ENCODE measurements at places on chromosomes 12 and 14.

- no peak for DNase-seq
These were observed 1.9 kb downstream of the SPTB start for GRCh38 chr14:64877846-64878245.

- no peak for DNase-seq
These were observed 1194.7 kb downstream of the GALC start for GRCh38 chr14:86798330-86798729.

DNA sequence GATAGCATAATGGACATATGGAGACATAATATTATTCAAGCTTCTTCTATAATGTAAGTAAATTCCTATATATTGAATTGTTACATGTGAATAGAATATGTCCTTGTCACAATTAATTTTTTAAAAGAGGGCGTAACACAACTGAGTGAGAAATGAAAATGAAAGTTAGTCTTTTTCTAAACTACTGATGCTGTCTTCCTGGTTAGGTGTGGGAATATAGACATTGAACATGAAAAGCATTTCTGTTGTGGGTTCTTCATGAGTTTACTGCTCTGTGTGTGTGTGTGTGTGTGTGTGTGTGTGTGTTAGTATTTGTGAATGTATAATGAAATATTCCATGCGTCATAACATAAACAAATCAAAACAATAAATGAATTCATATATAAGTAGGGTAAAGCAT is 40.5 kb upstream of the RTL1 start:
- DNase-seq: no peak

- no peak for DNase-seq
These were observed 107.1 kb downstream of the NPAS3 start for GRCh38 chr14:33045760-33046159.

DNA sequence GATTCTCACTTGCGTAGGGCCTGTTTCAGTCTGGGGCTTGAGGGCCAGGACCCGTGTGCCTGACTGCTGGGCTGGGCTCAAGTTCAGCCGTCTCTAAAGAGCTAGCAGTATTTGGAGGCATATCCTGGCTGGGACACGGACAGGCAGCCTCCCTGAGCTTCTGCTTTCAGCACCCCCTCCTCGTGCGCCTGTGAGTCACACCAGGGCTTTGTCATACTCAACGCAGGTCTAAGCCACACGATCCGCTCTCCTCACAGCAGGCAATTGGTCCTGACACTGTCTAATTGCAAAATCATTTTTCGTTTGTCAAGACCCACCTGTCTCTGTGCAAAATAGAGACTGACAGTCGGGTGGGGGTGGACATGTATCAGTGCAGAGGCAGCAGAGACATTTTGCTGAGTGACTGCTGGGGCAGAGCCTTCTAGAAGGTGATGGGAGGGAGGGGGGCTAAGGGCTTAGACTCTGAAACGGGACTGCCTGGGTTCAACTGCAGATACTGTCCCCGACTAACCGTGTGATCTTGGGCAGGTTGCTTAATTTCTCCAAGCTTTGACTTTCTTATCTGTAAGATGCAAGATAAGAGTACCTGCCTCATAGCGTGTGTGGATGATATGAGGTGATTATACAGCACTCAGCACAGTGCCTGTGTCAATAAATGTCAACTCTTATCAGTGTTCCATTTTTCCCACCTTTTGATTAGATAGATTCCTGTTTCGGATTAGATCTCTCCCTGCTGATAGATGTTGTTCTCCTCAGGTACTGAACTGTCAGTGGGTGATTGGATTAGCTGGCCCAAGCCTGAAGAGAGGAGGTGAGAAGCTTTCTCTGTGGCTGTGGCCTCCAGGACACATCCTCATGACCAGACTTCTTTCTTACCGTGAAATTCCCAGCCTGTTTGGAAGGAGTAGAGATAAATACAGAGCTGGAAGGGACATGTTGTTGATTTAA is 53.1 kb downstream of the KCNA1 start:
- no peak for DNase-seq

DNA sequence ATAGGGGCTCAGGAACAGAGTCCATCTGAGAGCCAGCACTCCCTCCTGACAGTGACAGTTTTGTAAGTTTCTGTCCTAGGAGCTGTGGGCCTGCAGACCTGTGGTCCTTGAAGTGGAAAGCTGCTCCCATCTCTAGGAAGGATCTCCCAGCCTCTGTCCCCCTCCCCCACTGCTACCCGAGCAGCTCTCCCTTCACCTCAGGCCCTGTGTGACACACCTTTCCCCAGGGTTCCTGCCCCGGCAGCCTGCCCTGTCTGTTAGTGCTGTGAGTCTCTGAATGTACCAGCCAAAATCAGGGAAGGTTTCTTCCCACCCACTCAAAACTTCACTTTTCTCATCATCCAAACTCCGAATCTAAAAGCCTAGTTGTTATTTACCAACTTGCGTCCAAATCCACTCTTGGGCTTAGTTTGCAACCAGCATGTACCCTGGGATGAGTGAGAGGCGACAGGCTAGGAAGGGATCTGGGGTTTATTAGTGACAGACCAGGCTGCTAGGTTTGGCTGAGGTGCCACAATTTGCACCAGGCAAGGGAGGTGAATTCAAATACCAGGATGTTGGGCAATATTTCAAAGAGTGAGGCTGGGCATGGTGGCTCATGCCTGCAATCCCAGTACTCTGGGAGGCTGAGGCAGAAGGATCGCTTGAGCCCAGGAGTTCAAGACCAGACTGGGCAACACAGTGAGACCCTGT is 39.9 kb downstream of the NINJ2 start:
- DNase-seq: no peak

GRCh38 chr12:87094356-87094755 is 838.2 kb upstream of the MGAT4C start:
- DNase-seq: no peak

GRCh38 chr12:53501615-53502181 is 615 bp downstream of the TARBP2 start:
- no peak for DNase-seq

DNA sequence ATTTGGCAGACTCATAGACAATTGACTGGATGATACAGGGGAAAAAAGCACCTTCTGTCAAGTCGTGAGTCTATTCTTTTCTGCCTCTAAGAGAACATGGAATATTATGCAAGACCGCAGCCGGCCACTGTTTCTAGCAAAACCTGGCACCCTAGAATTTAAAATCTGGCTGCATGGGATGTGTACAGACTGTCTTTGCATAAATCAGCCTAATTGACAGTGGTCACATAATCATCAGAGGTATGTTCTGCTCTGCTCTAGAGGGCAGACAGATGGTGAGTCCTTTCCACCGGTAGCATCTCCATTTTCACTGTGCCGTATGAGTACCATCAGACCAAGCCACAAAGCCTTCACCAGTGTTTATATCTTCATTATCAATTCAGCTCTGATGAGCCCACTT is 80.6 kb downstream of the KCNK10 start:
- DNase-seq: no peak

DNA sequence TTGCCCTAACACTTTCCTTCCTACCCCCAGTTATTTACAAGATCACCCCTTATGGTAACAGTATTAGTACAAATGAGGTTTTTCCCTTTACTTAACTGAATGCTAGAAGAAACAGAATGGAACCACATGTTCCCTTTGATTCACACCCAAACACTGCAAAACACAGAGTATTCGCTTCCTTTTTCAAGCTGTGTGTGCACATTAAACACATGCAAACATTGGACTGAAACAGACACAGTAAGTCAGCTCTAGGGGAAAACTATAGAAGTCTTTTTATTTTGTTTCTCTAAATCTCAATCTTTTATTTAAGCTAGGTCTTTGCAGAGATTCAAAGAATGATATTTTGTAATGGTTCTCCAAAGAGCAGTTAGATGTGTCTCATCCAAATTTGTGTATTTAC is 728.5 kb downstream of the DIO2 start:
- no peak for DNase-seq

GRCh38 chr14:69612783-69613130 is 1.4 kb downstream of the SUSD6 start:
- no peak for DNase-seq

DNA sequence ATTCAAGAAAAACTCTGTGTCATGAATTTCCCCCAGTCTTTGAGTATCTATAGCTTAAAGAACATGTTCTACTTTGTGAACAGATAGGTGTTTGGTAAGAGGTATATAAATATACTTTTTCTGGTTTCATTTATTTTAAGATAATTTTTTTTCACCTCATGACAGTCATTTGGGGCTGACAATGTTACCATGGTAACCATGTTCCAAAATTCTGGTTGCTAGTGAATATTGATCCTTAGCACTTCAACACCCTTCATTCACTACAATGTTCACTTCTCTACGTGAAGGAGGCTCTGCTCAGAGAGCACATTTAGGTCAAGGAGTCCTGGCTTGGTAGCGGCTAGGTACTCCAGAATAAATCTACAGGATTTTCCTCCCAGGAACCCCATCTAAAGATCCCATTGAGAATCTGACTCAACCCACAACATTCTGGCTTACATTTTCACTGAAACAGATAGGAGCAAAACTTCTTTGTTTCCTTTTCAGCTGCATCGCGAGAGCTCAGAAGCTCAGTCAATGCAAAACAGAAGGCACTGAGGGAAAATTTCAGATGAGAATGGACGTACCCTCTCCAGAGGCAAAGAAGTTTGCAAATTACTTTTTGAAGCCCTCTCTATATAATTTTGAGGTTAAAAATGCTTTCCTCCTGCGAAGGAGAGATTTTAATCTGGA is 93.6 kb downstream of the ARF6 start:
- DNase-seq: no peak

DNA sequence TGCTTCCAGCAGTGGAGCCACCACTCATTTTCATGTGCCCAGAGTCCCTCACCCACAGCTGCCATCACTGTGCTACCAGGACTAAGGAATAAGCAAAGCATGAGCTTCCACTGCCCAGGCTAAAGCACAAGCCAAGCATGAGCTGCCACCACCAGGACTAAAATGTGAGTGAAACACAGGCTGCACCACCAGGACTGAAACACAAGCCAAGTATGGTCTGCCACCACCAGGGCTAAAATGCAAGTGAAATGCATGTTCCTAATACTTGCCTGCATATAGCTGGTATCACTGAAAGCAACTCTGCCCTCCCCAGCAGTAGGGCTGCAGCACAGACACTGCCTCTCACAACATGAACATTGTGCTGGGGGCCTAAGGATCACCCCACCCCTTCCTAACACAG is 30.0 kb downstream of the CEP83 start:
- no peak for DNase-seq

DNA sequence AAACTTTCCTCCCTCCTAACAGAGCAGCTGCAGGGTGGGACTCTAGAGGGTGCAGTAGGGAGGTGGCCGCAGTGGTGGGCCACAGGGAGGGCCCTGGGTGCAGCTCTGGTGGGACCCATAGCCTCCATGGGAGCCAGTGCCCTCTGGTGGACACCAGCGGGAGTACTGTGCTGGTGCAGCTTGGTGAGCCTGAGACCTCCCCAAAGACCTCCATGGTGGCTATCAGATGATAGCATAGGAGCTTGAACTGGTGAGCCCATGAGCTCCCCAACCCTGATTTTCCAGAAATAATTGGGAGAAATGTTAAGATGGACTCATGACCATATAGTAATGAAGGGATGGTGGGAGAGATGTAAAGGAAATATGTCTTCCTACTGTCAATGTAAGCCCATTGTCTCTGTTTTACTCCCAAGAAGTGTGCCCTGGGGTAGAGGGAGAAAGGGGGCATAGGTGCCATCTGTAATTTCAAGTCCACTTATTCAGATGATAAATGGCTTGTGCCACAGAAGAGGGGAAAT is 98.7 kb downstream of the GAS2L3 start:
- no peak for DNase-seq

GRCh38 chr14:33679461-33680225 is 271.2 kb downstream of the EGLN3 start:
- no peak for DNase-seq

- DNase-seq: no peak
These were observed 104.3 kb downstream of the FIGNL2 start for GRCh38 chr12:51744235-51744634.

GRCh38 chr12:92155733-92156132 is 10.1 kb upstream of the BTG1 start:
- no peak for DNase-seq

GRCh38 chr12:53093777-53094393 is 3.6 kb upstream of the IGFBP6 start:
- no peak for DNase-seq

DNA sequence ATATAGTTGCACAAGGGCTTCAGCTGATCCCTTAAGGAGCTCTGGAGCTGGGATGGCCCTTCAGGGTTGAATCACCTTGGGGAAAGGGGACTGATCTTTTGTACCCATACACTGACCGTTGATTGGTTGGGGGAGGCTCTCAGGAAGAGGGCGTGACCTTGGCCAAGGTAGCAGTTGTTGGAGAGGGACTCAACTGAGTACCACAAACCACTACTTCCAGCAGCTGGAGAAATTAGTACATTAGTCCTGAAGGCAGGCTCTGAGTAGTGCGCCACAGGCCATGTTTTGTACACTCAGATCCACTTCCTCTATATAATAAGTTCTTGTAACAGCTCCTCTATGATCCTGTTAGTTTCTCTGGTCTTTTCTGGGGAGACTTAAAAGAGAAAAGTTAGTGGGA is 317.6 kb downstream of the CCDC91 start:
- no peak for DNase-seq

DNA sequence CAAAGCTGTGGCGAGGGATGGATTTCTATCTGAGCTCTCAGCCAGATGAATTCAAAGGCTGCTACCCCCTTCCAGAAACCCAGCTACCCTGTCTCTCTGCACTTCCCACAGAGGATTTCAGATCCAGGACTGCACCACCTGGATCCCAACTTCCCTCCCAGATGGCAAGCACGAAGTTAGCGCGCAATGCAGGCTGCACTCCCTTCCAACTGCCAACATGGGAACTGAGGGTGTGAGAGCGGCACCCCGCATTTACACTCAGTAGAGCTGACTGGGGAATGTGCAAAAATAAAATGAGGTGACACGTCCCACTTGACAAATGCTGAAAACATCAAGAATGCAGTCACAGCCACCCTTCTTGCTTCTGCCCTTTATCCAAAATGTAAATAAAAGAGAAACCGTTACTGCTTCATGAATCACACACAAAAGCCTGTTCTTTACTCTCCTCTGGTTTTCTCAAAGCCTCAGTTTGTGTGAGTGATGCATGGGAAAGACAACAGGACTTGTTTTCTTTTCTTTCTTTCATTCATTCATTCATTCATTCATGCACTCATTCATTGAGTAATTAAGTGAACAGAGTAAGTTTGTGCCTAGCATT is 85.7 kb downstream of the ITPK1 start:
- DNase-seq: no peak

- no peak for DNase-seq
These were observed 696.0 kb downstream of the C12orf50 start for GRCh38 chr12:87332987-87333726.

GRCh38 chr12:121719926-121720414 is 7.4 kb downstream of the TMEM120B start:
- DNase-seq: no peak

DNA sequence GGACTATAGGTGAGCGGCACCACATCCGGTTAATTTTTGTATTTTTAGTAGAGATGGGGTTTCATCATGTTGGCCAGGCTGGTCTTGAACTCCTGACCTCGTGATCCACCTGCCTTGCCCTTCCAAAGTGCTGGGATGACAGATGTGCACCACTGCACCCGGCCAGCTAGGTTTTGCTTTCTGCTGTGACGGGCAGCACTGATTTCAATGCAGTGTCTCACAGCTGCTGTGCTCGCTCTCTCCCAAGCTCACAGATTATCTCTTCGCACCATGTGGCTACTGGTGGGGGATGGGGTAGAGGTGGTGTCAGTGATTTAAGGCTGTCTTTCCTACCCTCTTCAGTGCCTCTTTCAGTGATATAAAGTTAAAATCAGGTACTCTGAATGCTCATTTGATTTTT is 909.1 kb downstream of the TRHDE start:
- DNase-seq: no peak
